ENCODE measurements at places on chromosomes 11 and 22.

DNA sequence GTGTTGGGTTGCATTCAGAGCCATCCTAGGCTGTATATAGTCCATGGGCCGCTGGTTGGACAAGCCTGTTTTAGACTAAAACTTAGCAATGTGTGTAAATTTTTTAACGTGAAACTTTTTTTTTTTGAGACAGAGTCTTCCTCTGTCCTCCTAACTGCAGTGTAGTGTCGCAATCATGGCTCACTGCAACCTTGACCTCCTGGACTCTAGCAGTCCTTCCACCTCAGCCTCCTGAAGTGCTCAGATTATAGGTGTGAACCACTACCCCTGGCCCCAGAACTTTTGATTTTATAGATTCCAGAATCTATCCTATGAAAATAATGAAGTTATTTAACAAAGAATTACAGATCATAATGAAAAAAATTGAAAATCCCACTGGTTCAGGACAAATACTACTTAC is 29.9 kb upstream of the PANX2 start:
- DNase-seq, result no peak

GRCh38 chr11:36388071-36388470 is 92.0 kb downstream of the PRR5L start:
- DNase-seq, result no peak

DNA sequence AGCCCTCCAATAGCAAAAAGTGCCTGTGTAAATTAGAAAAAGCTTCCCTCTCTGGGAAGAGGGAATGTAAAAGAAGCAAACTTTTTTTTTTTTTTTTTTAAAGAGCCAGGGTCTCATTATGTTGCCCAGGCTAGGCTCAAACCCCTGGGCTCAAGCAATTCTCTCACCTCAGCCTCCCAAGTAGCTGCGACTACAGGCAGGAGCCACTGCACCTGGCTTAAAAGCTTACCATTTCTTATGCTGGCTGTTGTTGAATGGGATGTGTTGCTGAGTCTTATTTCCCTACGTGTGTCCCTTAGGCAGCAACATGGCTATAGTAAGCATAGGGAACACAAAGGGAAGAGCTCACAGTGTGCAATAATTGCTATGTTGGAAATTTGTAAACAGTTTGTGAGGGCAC is 225.5 kb upstream of the CCDC90B start:
- no peak for DNase-seq

- no peak for DNase-seq
Observed at GRCh38 chr11:69078508-69078907, 29.8 kb downstream of the TPCN2 start.

DNA sequence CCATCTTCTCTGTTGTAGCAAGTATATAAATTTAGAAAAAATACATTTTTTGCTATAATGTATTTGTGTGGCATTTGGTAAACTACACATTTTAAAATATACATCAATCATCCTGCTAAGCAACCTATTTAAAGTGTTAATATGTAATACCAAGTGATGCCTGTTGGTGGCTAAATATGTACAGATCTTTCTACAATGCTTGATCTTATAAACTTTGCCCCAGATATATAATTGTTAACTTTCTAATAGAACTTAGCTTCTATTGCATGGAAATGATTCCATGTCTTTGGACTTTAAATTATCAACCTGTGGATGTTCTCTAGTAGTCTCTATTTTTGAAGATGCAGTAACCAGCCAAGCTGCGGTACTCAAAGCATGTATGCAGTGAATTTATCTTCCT is 1260.4 kb upstream of the RAG2 start:
- DNase-seq, result no peak

GRCh38 chr11:44808053-44808753 is 81.4 kb downstream of the TSPAN18 start:
- no peak for DNase-seq

- DNase-seq, result peak; percentile 83
Observed at GRCh38 chr11:118914178-118914918, 11.4 kb downstream of the BCL9L start.

- no peak for DNase-seq
Observed at GRCh38 chr11:4017129-4017528, 77.5 kb upstream of the RRM1 start.

GRCh38 chr11:105577641-105578040 is 32.2 kb upstream of the GRIA4 start:
- no peak for DNase-seq

DNA sequence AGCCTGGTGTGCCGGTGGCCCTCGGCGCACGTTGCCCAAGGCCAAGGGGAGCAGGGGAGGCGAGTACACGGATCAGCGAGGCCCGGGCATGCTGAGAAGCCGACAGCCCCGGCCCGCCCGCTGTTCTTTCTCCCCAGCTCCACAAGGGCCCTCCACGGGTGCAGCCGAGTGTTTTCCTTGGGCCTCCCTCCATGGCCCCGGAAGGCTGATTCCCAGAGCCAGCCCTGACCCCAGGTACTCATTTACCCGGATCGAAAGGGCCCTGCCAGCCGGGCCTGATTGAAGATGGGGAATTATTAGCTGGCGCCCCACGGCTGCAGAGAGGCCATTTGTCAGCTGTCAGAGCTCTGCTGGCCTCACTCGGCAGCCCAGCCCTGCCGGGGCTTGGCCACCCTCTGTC is 53.1 kb downstream of the WNT7B start:
- DNase-seq, result no peak

GRCh38 chr22:48250286-48250895 is 1487.9 kb downstream of the TBC1D22A start:
- DNase-seq, result no peak

DNA sequence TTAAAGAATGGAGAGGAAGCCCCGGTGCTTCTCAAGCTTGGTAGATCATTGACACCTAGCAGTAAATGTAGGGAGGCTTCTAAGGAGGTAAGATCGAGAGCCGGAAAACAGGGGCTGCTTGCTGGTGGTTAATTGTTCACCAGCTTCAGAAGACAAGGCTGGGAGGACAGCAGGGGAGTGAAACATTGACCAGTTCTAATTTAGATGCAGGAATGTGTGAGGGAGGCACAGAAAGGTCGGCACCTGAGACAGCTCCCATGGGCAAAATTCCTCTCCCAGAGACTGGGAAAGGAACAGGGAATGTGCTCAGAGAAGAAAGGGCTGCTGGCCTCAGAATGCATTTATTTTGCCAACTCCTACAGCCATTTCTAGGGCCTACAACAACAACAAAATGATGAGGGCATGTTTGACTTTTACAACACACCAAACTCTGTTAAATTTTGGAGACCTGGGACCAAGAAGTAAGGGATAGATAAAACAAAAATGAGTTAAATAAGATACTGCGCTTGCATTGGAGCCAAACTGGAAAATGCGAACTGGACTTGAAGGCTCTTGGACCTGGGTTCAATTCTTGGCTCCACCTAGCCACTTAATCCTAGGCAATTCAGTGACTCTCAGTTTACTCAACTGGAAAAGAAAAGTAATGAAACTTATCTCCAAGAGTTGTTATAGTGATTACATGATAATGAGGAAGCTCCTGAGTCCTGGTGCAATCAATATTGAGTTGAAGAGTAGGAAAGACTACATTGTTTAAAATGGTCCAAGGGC is 31.0 kb downstream of the FZD4 start:
- DNase-seq, result no peak
